ENCODE measurements at places on chromosomes 6 and 20. TPM values are rescaled to one million over a fixed set of nuclear protein-coding genes. Genes with fewer than 3 reads are reported as not detected.

GRCh38 chr20:23293689-23294088, 56.9 kb upstream of the NXT1 start:
- no peak for DNase-seq

GRCh38 chr6:75201901-75202672, 3.8 kb downstream of the COL12A1 start:
- no peak for DNase-seq

- no peak for DNase-seq
These were observed 54.4 kb downstream of the KDM1B start for GRCh38 chr6:18209539-18210197.

DNA sequence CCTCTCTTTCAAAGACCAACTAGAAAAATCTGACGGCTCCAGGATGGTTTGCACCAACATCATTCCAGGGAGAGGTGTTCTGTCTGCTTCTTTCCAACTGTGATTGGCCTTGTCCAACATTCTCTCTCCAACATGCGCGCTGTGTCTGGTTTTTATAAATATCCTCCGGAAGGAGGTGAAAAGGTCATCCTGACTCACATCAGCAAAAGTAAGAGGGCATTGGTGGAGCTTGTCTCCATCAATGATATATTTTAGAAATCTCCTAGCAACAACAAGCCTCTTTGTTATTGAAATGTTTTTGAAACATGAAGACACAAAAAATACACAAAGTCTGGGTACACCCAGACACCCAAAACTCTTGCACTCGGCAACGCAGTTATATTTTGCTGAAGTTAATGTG, 475.3 kb upstream of the JARID2 start:
- peak; percentile 14 for DNase-seq

DNA sequence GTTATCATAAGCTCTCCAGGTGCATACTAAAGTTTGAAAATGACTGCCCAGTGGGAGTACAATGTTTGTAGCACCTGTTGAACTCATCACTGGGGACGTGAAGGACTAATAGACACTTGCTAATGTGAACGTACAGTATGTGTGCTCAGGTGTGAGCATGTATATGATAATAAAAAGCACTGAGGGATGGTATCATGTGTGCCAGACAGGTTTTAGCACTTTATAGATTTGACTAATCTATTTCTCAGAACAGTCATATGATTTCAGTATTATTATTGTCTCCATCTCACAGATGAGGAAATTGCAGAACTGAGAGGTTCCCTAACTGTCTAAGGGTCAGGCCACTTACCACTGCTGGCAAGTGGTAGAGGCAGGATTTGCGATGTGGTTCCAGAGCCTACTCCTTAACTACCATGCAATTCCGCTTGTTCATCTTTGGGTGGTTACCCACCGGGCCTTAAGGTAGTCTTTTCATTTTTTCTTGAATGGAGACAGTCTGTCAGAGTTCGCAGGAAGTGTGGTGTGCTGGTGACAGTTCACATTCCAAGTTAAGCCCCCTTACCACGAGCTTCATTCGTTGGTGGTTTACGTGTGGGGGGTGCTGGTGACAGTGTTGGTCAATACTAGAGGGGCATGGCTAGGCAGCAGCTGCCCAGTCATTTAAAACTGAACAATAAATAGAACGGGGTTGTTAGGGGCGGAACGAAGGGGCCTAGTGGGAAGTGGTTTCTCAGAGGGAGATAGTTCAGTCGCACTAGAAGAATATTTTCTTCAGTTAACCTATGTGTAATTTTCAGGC, 46.8 kb downstream of the RREB1 start:
- DNase-seq = no peak

DNA sequence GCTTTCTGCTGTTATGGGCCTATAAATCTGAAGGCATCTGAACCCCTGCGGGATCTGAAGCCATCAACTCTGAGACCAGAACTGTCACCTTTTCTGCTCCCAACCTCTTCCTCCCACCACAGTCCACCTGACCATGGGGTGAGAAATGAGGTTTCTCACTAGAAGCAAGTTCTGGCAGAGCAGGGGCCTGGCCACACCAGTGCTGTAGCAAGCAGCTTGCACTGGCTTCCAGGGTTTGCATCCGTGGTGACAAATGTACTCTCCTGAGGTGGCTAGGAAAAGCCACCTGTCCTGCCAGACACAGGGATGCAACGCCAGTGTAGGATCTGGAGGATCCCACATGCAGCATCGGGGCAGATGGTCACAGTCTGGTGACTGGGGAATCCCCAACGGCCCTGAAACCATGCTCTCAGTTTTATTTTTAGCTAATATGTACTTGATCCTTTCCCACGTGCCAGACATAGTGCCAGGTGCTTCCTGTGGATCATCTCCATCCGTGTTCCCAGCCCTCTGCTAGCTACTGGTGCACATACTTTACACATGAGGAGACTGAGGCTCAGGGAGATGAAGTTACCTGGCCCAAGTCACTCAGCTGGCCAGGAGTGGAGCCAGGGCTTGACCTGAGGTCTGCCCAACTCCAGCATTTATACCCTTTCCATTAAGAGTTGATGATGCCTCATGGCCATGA, 122.1 kb upstream of the SPACA1 start:
- no peak for DNase-seq

GRCh38 chr6:117557951-117558350, 44.4 kb downstream of the GOPC start:
- DNase-seq = peak; percentile 36

- no peak for DNase-seq
These were observed 255.8 kb upstream of the RAB32 start for GRCh38 chr6:146287691-146288369.

GRCh38 chr20:6693178-6693807, 74.2 kb upstream of the BMP2 start:
- no peak for DNase-seq

DNA sequence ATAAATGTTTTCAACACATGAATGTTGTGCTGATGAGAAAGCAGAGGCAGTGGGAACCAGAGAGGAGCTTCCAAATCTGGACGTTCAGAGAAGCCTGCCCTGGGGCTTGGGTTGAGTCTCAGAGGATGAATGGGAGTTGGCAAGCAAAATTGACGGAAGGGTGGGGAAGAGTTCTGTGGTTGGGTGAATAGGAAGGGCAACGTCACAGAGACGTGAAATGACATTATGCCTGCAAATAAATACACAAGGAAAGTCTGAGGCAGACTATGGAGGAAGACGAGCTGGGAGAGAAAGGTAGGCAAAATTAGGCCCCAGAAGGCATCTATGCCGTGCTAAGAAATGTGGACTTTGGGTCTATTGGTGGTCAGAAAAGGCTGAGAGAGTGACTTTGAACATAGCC, 25.2 kb upstream of the SGK1 start:
- DNase-seq = no peak

DNA sequence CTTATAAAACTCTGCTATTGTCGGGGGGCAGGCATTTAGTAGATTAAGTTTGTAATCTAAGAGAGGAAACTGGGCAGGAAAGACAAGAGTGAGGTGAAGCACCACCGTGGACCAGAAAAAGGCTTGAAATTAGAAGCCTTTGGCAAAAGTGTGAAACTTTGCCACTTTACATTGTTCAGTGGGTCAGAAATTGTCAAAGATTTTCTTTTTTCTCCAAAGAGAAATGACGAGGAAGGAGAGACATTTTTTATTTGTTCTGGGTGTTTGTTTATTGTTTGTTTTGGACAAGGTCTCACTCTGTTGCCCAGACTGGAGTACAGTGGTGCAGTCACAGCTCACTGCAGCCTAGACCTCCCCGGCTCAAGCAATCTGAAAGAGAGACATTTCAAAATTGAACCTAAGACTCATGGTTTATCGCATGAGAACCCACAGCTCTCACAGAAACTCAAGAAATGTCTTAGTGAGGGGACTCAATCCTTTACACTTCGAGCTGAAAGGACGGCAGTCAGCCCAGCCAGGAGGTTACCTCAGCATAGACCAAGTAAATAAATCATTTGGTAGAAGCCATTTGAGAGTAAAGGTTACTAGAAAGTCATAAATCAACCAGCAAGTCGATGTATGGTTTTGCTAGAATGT, 262.8 kb upstream of the TAB2 start:
- DNase-seq = no peak

The GDAP1L1 gene
- not detected for polyA plus RNA-seq

The ECT2L gene
- polyA plus RNA-seq = 0.20 TPM

The MUC21 gene
- polyA plus RNA-seq = not detected

The ULBP3 gene
- 2.7 TPM for polyA plus RNA-seq

The LGSN gene
- not detected for polyA plus RNA-seq

The FAM83C gene
- polyA plus RNA-seq = not detected

The HDGFL1 gene
- not detected for polyA plus RNA-seq

Measured in muscle of back (tissue), 13 donors.